GM23338 (cell line): ENCODE measurements at places on chromosomes 1 and 21.

- peak; percentile 91 for DNase-seq
Observed at GRCh38 chr1:77060000-77060399, 159.2 kb downstream of the PIGK start.

GRCh38 chr1:31760471-31761470 lies 3.4 kb downstream of the ADGRB2 start:
- DNase-seq = peak; percentile 88

DNA sequence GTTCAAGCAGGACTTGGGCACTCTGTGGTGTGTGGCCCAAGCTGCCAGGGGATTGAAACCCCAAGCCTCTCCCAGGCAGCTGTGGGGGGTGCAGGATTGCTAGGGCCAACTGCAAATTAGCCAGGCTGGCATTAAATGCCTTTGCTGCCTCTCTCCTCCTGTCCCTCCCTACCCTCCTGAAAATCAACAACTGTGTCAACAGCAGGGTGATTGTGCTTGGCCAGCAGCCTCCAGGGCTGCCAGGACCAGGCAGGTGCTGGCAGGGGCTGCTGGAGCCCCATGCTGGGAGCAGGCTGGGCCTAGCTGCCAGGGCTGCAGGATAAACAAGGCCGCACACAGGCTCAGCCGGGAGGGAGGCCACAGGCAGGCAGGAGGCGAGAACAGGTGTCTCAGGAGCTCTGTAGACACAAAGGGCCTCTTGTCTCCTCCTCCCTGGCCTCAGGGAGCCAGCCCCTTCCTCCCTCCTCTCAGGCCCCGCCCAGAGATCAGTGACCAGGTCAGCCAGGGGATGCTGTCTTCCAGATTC lies 11.4 kb downstream of the SOX13 start:
- peak; percentile 96 for DNase-seq

DNA sequence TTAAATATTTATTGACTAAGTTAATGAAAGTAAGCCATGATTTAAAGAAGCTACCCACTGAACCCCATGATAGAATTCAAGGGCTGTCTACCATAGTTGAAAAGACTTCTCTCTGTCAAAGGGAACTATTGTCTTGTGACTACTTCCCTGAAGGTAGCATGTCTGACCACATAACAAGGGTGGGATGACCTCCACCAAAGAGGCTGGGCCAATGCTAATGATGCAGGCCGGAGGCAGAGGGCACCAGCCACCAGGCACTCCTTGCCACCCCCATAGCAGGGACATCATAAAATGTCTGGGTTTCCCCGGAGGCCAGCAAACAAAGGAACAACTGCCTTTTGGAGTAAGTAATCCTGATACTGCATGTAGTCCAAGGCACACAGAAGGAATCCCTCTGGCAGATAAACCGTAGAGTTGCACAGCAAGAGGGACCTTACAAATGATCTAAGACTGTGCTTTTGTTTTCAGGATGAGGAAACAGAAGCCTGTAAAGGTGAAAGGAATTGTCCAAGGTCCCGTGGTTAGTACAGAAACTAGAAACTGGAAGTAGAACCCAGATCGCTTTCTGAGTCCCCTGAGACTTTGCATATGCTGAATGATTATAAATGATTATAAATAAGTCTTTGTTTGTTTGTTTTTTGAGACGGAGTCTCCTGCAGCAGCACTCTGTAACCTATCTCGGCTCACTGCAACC lies 33.5 kb upstream of the ITPKB start:
- DNase-seq = no peak

GRCh38 chr1:185853739-185854138 lies 119.5 kb downstream of the HMCN1 start:
- DNase-seq = no peak

GRCh38 chr1:46204406-46204742 lies 1.2 kb downstream of the LURAP1 start:
- no peak for DNase-seq

DNA sequence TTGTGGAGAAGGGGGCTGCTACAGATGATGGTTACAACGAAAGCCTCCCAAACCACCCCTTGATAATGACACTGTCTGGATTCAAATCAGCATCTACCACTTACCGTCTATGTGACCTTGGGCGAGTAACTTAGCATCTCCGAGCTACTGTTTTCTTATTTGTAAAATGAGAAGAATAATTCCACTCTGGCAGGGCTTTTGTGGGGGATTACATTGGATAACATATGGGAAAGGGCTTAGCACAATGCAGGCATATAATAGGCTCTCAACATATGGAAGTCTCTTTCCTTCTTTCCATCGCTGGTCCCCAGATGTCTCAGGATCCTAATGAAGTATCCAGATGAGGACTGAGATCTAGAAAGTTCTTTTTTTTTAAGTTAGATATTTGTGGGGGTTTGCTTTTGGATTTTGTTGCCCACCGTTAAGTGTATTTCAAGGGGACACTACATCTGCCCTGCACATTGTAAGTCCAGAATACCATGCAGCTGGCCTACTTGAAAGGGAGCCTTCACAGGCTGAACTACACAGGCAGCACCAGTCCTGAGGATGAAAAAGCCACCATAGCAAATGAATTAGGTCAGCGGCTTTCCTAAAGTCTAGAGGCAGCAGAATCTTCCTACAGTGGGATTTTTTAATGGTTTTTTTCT lies 172.2 kb upstream of the IRF2BP2 start:
- DNase-seq = no peak

GRCh38 chr21:46066591-46067331 lies 31.2 kb upstream of the COL6A2 start:
- DNase-seq = no peak

- no peak for DNase-seq
Observed at GRCh38 chr1:67431156-67431765, 1.1 kb upstream of the SERBP1 start.

GRCh38 chr21:41374177-41374712 lies 12.4 kb downstream of the MX2 start:
- no peak for DNase-seq

GRCh38 chr1:245657371-245657770 lies 502.6 kb downstream of the KIF26B start:
- peak; percentile 78 for DNase-seq

GRCh38 chr1:67743072-67743725 lies 58.2 kb downstream of the GADD45A start:
- DNase-seq = no peak

GRCh38 chr1:230839173-230839572 lies 29.1 kb downstream of the C1orf198 start:
- DNase-seq = no peak

DNA sequence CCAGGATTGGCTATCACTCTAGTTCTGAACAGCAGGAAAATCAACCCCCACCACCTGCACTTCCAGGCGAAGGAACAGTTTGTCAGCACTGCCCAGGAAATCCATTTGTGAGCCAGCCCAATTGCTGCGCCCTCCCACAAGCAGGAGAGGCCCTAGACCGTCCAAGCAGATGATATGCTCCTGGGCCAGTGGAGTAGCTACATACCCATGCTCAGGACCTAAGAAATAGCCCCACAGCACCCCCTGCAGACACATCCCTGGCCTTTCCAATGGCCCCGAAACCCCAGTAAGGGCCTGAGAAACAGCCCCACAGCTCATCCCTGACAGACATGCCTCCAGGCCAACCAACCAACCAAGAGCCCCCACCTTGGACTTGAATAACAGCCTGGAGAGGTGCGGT lies 111.5 kb upstream of the ZC3H11B start:
- peak; percentile 30 for DNase-seq

GRCh38 chr1:155176544-155177071 lies 3.0 kb downstream of the TRIM46 start:
- peak; percentile 80 for DNase-seq

DNA sequence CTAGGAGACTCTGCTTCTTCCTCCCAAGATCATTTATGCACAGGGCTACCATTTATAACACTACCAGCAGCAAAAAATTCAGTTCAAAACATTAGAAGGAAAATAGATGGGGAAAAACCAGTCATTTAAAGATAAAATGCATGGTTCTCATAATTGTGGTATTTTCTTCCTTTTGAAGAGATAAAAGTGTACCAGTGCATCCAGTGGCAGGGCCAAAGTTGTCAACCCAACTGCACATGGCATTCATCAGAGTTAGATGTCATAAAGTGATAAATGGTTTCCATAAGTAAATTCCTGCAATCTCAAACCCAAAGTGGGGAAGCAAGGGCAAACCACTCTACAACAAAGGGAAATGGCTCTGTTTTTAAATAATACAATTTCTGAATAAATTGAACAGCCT lies 119.1 kb upstream of the DMRTA2 start:
- DNase-seq = no peak

- no peak for DNase-seq
Observed at GRCh38 chr1:212482006-212482636, 49.4 kb downstream of the NENF start.

DNA sequence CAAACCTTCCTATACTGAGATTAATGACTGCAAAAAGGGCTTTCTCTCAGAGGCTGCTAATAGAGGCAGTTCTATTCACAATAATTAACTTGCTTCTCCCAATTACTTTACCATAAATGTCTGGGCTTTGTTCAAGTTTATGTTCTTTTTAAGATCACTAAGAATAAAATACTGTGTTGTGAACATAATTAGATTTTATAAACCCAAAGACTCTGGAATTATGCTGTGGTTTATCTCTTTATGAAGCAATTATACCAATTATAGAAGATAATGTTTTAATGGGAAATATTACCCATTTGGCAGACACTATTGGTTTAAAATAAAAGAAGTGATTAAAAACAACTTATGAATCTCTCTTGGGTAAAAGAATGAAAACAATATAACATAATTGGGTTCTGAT lies 43.5 kb upstream of the IL12RB2 start:
- DNase-seq = no peak

DNA sequence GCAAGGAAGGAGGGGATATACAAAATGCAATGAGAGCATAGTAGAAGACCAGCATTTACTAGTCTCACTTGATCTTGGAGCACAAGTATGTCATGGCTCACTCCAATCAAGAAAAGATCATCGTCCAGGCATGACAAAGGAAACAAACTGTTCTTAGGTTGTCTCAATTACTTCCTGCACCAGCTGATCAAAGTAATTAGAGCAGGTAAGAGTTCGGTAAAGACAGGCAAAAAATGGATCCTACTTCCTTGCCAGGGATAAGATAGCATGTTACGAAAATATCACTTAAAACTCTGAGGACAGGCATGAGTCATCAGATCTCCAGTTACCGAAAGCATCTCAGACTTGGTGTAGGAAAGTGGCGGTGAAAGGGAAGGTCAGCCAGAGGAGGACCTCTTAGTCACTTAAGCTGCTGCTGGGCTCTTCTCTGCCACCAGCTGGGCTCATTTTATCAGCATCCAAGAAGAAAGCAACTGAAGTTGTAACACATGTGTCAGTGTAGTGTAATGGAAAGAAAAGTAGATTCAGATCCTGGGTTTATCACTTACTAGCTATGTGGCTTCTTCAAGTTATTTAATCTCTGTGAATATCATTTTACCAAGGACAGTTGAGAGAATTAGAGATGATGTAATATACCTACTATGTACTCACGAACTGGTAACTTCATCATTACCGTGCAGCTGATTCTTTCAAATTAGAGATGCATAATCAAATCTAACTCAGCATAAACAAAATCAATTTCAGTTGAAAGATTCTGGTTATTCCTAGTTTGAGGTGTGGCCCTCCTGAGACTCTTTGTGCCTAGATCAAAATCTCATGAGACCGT lies 46.8 kb downstream of the XCL1 start:
- no peak for DNase-seq

GRCh38 chr1:19300211-19300610 lies 11.6 kb upstream of the AKR7A3 start:
- DNase-seq = no peak

DNA sequence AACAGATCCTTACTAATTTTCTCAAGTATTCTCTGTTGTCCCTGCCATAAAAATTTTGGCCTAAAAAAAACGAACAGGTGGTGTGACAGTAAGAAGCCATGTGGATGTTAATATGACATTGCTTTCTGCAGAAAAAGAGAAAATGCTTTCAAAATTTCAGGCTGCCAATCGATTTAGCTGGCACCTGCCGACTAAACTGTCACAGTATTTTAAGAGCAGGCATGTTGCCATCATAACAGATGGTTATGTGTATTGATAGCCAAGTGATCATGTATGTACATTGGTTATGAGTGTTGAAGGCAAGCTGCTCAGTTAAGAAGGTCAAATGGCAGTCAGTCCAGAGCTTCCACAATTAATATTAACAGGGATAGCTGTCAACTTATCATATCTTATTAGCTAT lies 1017.0 kb downstream of the MRPL39 start:
- DNase-seq = no peak

DNA sequence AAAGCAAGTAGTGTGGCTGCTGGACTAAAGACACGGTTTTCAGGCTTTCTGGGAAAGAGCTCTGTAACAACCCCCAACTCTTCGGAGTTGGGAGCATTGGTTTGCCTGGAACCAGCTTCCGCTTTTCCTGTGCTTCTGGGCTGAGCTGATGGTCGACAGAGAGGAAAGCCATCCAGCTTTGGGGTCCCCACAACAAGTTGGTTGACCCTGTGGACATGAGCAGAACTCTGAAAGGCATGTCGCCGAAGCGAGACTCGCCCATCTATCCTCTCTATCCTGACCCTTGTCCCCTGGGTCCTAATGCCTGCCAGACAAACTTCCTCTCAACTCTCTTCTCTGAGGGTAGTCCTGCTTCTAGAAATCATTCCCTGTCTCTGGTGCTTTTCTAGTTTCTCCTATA lies 31.9 kb upstream of the FCGR2A start:
- peak; percentile 80 for DNase-seq

- DNase-seq = no peak
Observed at GRCh38 chr1:158810311-158810710, 20.8 kb upstream of the MNDA start.

- no peak for DNase-seq
Observed at GRCh38 chr1:189659731-189660130, 817.9 kb downstream of the BRINP3 start.

GRCh38 chr1:3695326-3696217 lies 43.3 kb downstream of the TP73 start:
- peak; percentile 91 for DNase-seq

DNA sequence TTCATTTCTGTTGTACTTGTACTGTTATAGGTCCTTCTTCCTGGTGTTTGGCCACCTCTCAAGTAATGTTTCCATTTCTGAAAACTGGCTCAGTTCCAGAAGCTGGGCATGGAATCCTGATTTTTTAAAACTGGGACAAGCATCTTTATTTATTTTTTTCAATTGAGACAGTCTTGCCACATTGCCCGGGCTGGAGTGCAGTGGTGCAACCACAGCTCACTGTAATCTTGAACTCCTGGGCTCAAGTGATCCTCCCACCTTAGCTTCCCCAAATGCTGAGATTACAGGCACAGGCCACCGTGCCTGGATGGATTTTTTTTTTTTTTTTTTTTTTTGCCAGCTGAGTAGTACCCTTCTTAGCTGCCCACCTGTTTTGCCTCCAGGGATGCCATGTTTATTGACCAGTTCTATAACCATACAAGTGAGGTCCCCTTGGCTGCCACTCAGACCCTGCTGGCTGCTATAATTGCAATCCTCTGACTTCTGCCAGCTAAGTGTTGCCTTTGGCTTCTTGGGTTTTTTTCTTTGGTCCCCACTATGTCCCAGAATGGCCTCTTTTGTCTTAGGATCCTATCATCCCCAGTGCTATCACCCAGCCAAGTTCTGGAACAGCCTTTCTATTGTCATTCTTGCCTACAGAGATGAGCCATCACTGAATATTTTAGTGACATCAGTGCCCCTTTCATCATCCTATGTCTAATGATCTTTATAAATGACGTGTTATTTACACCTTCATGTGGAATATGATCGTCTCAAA lies 3.9 kb upstream of the DIP2A start:
- DNase-seq = no peak
